NCI-H82 (cell line): ENCODE measurements at places on chromosomes 6 and 20.

- no peak for DNase-seq
Measured at GRCh38 chr20:57306747-57307146, 22.9 kb upstream of the SPO11 start.

DNA sequence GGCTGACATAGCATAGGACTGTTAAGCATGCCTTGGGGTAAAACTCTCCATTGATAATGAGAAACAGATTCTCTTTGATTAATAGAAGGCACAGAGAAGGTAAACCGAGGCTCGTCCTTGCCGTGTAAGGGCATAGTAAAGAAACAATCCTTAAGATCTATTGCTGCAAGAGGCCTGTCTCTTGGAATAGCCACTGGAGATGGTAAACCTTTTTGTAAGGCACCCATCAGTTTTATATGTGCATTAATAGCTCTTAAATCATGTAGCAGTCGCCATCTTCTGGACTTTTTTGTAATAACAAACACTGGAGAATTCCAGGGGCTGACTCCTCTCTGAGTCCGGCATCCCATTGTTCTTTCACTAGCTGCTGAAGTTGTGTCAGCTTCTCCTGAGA, 8.4 kb upstream of the ABHD12 start:
- peak; percentile 85 for DNase-seq

DNA sequence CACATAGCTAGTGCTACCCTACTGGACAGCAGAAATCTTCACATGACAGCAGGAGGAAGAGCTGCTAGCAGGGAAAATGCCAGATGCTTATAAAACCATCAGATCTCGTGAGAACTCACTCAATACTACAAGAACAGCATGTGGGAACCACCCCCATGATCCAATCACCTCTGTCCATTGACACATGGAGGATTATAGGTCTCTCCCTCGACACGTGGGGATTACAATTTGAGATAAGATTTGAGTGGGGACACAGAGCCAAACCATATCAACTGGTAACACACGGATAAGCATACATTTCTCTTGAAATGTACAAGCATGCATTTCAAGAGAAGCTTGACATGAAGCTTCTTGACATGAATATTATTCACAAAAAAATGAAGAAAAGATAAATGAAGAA, 64.1 kb downstream of the MMS22L start:
- peak; percentile 49 for DNase-seq

- no peak for DNase-seq
Measured at GRCh38 chr20:48878534-48879248, 42.8 kb upstream of the ARFGEF2 start.

GRCh38 chr6:44678252-44678935, 290.9 kb downstream of the CDC5L start:
- DNase-seq, result no peak

DNA sequence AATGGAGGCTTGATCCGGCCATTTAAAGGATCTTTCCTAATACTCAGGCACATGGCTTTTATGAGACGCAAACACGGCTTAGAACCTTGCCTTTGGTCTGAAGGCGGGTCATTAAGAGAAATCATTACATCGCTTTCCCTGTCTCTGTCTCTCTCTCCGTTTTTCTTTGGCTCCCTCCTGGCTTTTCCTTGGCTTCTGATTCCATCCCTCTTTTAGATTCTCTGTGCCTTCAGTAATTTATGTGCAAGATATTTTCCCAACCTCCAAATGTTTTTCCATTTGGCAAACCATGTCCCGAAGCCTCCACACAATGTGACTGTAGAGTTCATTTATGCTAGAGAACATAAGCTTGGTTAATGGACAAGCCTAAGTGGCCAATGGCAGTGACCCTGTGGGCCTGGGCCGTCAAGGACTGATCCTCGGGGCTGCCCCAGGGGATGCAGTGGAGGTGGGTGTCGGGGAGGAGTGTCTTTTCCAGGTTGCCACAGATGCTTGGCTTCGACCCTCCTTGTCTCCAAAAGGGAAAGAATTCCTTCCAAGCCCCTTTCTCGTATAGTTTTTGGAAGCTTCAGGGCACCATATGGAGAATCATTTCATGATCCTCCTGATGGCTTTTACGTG, 157.0 kb downstream of the SCML4 start:
- no peak for DNase-seq

- no peak for DNase-seq
Measured at GRCh38 chr6:165634101-165634880, 28.8 kb downstream of the PDE10A start.

GRCh38 chr6:10054672-10055071, 360.2 kb downstream of the TFAP2A start:
- DNase-seq, result no peak

- DNase-seq, result no peak
Measured at GRCh38 chr6:17096652-17097051, 5.2 kb upstream of the STMND1 start.

DNA sequence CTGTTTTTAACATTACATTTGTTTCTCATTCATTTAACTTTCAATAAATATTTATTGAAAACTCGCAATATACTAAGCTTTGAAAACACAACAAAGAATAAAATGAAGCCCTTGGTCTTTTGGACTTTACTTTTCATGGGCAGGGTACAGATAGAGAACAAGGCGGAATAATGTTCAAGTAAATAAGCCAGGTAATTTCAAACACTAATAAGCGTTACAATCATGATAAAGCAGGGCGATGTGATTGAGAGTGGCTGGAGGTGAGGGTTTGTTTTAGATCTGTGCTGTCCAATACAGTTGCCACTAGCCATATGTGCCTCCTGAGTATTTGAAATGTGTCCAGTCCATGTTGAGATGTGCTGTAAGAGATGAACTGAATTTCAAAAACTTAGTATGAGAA, 307.1 kb downstream of the ALDH8A1 start:
- no peak for DNase-seq

GRCh38 chr20:13487202-13487601, 151.5 kb downstream of the TASP1 start:
- DNase-seq, result no peak

GRCh38 chr6:109121411-109121810, 26.1 kb downstream of the CEP57L1 start:
- DNase-seq, result no peak

GRCh38 chr20:62792940-62793756, 3.1 kb upstream of the MRGBP start:
- no peak for DNase-seq

DNA sequence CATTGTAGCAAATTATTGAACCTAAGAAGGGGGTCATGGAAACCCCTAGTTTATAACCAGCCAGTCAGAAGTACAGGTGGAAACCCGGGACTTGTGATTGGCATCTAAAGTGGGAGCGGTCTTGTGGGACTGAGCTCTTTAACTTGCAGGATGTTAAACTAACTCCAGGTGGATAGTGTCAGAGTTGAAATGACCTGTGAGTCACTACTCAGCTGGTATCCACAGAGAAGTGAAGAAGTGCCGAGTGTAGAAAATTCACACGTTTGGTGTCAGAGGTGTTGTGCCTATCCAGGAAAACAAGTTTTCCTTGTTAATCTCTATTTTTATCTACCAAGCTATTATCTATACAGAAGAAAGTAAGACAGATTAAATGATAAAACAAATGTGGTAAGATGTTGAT, 179.7 kb downstream of the ADGRG6 start:
- DNase-seq, result no peak

- no peak for DNase-seq
Measured at GRCh38 chr6:38492031-38492430, 147.7 kb downstream of the BTBD9 start.

- no peak for DNase-seq
Measured at GRCh38 chr20:53779822-53780221, 186.2 kb upstream of the ZNF217 start.

DNA sequence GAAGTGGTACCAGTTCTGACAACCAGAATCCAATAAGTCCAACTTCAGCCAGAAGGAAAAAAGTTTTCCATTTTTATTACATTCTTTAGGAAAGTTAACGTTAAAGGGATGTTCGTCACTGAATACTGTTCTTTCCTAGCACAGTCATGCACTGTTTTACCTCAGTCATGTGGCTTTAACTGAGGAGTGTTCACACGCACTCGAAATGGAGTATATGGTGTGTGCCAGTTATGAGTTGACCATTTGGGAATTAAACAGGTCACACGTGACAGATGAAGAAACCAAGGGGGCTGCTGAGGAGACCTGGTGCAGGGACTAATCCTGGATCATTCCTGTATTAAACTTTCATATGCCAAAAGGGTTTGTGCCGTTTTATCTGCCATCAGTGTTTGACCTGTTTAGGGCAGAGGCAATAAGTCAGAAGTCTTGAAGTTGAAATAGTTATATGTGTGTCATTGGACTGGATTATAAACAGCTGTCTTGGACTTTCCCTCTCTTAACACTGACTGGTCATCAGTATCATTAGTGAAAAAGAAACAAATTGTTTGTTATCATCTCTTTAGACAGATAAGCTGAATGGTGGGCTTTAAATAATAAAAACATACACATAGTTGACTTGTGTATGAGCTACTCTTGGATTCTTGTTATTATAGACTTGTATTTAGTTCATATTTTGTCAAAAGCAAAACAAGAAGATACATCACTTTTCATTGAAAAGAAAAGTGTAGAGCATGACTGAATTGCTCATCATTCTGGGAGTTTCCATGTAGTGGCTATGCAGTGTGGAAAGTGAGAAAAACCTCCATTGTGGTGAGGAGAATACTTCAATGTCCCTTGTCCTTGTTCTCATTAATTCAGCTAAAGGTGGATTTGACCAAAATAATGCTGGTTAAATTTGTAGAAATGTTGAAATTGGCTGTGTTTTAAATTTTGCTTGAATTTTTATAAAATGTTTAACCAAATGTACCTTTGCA, 123.5 kb upstream of the SAMD5 start:
- DNase-seq, result no peak

GRCh38 chr20:14307956-14308355, 29.5 kb downstream of the FLRT3 start:
- DNase-seq, result no peak

GRCh38 chr6:131765804-131766135, 42.0 kb upstream of the ENPP1 start:
- no peak for DNase-seq

DNA sequence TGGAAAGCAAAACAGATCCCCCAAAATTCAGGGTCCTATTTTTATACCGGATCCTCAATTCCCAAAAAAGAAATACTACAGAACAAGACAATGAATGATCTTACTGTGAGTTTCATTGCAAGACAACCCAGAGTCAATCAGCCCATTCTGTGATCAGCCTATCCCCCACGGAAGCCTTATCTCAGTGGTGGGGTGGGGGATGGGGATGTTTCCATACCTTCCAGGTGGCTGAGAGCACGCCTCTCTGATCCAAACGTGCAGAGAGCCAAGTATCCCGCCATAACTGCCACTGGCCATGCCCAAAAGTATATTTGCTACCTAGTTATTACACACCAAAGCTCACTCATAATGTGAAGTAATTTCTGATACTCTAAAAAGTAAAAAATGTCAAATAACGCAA, 15.1 kb downstream of the WFDC2 start:
- DNase-seq, result peak; percentile 81

GRCh38 chr6:135385299-135385698, 112.2 kb downstream of the AHI1 start:
- no peak for DNase-seq

GRCh38 chr20:58381627-58382026, 7.4 kb upstream of the VAPB start:
- DNase-seq, result no peak

DNA sequence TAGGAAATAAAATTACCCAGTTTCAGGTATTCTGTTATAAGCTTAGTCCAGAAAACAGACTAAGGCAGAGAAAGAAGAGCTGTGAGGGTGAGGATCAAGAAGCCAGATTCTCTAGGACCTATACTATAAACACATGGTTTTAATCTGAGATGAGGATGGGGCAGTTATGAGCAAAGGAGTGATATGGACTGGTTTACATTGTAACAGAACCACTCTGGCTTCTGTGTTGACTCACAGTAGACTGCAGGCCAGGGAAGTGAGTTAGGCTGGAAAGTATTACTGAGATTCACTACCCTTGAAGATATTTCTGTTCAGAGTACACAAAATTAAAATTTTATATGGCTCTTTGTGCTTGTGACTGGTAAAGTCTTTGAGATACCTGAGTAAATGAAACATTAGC, 3.2 kb upstream of the RWDD1 start:
- no peak for DNase-seq

- peak; percentile 59 for DNase-seq
Measured at GRCh38 chr6:170265655-170266054, 25.2 kb downstream of the DLL1 start.

GRCh38 chr6:29925727-29926412, 16.5 kb upstream of the HLA-A start:
- no peak for DNase-seq

DNA sequence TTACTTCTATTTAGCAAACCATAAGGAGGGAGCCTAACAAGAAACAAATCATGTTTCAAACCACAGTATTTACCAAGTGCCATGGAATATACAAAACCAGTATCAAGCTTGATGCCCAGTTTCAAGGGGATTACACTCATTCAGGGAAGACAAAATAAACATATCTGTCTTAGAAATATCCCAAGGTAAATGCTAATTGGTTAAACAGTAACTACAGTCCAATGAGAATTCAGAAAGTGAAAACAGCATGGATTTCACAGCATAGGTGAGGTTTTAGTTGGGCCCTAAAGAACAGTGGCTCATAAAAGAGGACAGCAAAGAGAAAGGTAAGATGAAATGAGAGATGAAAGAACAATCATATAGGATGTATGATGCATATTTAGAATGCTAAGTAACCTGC, 110.3 kb downstream of the CHD6 start:
- DNase-seq, result no peak

DNA sequence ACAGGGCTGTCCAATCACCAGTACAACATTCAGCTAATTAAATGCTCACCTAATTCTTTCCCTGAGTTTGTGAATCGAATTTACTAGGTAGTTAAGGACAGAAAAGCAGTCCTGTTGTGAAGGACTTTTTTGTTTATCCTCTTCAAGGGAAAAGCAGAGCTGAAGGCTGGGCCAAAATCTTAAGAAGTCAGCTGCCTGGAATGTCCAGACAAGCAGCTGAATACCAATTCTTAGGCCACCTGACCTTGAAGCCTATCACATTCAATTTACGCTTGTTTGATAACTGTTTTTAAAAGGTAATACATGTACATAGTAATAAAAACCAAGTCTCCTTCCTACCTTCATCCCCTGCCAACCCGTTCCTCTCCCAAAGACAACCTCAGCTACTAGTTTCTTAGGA, 56.4 kb downstream of the UQCC1 start:
- DNase-seq, result no peak

- no peak for DNase-seq
Measured at GRCh38 chr6:39577446-39578165, 147.6 kb downstream of the KIF6 start.

DNA sequence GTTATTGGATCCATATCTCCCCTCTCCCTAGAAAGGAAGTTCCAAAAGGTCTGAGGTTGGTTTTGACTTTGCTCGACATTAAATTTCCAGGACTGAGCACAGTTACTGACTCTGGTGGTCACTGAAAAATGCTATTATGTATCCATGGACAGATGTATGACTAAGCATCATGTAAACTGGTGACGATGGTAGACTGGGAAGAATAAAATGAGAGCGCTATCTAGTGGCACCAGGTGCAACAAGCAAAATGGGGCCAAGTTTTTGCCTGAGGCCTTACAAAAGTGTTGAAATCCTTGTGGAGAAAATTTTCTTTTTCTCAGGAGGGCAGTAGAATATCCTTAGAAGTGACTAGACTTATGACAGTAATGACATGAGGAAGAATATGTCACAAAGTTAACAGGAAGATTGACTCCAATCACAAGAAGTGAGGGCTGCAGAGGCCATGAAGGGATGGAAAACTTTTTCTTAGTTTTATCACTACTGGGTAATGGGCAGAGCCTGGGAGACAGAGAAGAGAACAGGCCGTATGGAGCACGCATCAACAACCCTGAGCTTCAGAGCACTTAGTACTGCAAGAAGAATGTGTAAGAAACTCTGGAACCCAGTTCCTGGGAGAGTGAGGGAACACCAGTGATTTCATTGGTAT, 88.9 kb upstream of the ELOVL5 start:
- DNase-seq, result peak; percentile 74
